ENCODE measurements at places on chromosomes 3 and 15.
A peak's percentile ranks its signal among the peaks of the same experiment; 100 is the strongest.

DNA sequence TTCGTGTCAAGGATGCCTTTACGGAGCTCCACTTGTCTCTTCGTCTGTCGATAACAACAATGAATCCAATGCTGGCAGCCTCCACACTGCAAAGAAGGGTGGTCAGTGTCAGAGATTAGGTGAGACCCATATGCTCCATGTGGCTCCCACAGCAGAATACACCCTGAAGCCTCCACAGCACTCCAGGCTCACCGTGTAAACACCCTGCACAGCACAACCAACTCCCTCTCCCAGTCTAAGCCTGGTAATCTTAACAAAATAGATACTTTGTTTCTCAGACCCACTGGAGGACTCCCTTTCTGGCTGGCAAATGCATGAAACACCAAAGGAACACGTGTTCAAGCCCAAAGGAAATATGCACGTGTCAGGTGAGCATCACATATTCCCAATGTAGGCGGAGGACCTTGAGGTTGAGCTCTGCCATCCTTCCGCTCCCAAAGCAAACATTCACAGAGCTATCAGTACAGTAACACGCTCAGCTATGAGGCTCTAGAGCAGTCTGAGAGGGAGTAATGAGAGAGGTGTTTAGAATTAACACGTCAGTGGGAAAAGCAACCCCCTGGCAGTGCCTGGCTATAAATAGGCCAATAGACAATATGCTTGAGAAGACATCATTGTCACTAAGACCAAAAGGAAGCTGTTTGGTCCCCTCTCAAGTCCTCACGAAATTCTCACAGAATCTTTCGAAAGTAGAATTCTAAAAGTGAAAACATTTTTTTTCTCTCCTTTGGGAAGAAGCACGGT lies 86.7 kb downstream of the MCF2L2 start:
- DNase-seq, result no peak

DNA sequence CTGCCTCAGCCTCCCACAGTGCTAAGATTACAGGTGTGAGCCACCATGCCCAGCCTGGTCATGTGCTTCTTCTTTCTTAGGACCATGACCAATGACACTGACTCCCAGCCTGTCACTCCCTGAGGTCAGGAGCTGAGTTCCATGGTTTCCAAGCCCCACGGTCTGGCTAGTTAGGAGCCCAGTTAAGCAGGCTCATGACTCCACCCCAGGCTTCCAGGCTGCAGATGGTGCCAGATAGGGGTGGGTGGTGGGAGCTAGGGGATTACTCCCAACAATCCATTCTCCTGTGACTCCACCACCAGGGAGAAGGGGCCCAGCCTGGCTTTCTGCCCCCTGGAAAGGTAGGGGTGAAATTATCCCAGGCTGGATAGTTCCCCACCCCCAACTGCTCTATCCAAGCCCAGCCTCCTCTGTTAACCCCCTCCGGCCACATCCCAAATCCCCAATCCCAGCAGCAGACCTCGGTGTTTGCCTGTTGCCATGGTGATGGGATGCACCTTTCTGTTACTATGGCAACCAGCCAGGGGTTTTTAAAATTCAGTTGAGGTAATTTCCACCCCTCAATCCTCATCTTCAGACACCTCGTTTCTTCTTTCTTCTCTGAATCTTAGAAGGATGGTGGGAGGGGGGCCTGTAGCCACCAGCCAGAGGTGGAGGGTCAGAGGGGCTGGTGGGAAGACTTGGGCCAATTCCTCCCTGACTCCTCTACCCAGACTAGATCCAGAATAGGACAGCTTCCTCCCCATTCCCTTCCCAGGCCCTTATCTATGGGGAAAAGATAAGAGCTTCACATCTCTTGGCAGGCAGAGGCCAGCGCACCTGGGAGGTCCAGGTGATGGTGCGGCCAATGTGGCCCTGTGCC lies 22.5 kb upstream of the SEMA3F start:
- DNase-seq, result no peak

DNA sequence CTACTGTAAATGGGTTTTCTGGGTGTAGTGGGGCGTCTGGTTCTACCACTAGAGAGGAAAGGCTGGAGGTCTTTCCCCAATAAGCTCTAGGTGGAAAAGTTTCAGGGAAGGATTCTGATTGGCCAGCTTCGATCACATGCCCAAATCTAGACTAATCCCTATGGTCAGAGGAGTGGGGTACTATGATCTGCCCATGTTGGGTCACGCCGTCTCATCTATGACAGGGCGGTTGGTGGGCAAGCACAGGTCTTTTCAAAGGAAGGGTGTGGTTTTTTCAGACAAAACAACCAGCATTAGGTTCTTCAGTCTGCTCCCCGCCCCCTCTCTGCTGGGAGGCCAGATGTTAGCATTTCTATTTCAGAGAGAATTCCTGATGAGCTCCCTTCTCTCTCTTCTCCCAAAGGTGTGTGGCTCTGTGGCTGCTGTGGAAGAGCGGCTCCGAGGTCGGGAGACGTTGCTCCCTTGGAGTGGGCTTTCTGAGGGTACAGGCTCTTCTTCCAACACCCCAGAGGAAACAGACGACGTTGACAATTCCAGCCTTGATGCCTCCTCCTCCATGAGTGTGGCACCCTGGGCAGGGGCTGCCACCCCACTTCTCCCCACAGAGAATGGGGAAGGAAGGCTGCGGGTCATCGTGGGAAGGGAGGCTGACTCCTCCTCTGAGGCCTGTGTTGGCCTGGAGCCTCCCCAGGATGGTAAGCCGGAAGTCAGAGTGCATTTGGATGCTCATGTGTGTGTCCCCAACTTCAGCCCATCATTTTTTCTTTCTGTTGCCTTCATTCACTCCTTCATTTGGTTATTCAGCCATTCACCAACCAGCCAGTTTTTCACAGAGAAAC lies 9.7 kb upstream of the TATDN2 start:
- DNase-seq, result no peak

DNA sequence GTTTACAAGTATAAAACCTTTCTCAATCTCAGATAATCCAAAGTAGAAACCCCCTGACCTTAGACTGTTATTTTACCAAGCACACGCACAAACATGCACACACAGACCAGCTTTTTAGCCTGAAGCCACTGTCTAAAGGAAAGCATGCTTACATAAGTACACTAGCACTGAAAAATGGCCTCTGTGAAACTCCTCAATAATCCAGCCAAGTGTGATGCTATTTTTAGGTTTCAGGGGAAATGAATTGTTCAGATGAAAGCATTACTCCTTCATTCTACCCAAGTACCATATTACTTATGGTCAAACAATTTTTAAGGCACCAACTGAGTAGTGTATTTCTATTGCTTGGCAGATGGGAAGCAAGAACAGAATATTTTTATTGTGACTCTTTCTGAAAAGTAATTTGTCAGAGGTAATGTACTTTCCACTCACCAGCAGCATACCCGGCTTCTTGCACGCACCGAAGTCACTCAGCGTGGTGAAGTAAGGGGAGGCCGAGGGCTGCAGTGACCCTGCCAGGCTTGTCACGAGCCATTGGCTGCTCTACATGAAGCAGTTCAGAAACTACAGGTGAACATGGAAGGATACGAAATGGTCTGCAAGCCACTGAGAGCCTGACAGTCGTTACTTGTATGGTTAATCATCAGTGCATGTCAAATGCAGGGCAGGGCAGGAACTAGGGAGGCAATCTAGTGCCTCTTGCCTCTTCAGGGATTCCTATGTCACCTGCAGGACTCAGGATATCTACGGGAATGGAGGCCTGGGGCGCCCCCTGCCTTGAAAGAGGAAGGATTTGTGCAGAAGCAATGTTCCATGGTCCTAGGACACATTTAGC lies 106.7 kb downstream of the GABRB3 start:
- no peak for DNase-seq

GRCh38 chr3:81829937-81830336 lies 68.5 kb upstream of the GBE1 start:
- no peak for DNase-seq

GRCh38 chr15:56205061-56205876 lies 38.4 kb downstream of the RFX7 start:
- DNase-seq, result peak; percentile 44

- DNase-seq, result no peak
Observed at GRCh38 chr3:78642226-78643035, 1125.4 kb downstream of the ROBO1 start.

GRCh38 chr3:62659660-62660059 lies 215.6 kb downstream of the CADPS start:
- no peak for DNase-seq

DNA sequence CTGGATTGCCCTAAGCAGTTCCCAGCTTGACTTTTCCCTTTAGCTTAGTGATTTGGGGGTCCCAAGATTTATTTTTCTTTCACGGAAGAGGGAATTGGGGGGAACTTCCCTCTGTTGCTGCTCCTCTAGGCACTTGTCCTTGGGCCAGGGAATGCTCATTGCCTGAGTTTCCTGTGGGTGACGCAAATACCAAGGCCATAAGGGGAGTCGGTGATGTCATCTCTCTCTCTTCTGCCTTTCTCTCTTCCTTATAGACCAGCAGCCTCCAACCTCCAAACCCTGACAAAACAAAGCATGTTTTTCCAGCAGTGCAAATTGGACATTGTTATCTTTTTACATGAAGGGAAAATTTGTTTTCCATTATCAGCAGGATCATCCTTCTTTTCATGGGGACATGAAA lies 120.2 kb downstream of the ITPR1 start:
- no peak for DNase-seq

GRCh38 chr15:59353994-59354416 lies 18.7 kb downstream of the MYO1E start:
- DNase-seq, result no peak

- DNase-seq, result no peak
Observed at GRCh38 chr3:123571264-123571972, 13.4 kb downstream of the HACD2 start.

- no peak for DNase-seq
Observed at GRCh38 chr3:63458405-63458804, 180.3 kb downstream of the SYNPR start.

- DNase-seq, result no peak
Observed at GRCh38 chr3:5112043-5112442, 10.0 kb upstream of the ARL8B start.

DNA sequence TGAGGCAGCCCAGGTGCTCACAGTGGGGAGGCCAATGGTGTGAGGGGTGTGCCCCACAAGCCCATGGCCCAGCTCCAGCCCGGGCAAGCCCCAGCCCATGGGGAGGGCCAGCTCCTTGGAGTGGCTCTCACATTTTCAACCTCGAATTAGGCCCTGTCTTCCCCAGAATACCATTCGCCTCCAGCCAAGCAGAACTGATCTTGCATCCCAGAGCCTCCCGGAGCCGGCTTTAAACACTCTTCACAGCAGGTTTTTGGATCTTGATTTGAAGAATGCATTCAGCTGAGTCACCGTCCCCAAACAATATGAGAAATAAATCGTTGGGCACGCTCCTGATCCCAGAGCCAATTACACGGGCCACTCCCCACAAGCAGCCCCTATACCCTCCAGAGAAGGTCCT lies 23.7 kb downstream of the TPRA1 start:
- no peak for DNase-seq

- DNase-seq, result no peak
Observed at GRCh38 chr3:103499967-103500366, 1065.2 kb downstream of the ZPLD1 start.

DNA sequence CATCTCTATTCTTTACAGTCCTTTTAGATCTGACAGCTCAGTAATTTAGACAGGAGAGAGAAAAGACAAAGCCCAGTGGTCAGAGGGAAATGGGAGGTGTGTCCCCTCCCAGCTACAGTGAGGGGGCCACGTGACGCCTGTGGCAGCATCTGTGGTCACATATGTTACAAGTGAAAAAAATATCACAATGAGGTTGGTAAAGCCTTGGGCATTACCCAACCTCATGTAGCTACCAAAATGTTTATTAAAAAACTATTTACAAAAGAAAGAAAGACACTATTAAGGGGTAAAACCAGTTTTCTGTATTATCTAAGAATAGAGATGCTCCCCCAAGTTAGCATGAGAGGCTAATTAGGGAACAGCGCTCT lies 42.9 kb upstream of the PLCL2 start:
- DNase-seq, result no peak

- DNase-seq, result no peak
Observed at GRCh38 chr15:80497221-80497620, 93.0 kb downstream of the ARNT2 start.

DNA sequence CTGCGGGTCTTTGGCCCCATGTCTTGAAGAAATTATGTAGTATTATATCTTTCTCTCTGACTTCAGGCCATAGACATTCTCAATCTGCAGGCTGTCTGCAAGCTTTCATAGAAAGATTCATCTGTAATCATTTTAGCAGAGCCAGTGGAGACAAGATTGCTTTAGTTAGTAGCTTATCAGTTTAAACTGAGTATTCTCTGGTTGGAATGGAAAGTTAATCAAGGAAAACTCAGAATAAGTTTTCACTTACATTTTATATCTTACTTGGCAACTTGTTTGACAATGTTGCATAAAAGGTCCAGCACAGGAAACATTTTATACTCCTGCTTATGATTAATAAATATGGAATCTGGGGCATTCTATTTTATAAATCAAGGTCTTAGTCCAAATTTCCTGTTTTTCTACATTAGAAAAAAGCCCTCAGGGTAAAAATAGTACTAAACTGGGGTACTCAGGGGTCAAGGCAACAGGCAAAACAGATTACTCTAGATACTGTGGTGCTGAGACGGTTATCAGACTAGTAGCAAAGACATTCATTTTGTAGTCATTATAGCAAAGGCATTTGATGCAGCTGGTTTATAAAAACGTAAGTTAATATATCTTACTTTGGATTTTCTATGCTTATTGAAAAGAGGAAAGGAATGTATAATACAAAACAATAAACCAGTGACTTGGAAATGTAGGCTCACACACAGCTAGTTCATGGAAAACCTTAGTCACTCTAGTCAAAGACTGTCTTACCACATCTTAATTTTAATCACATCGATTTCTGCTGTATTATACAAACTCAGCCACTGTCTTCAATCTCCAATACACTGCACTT lies 45.2 kb upstream of the FILIP1L start:
- peak; percentile 30 for DNase-seq

GRCh38 chr3:32280262-32280910 lies 41.9 kb downstream of the CMTM8 start:
- DNase-seq, result no peak

- DNase-seq, result no peak
Observed at GRCh38 chr15:80183886-80184285, 31.1 kb downstream of the FAH start.

DNA sequence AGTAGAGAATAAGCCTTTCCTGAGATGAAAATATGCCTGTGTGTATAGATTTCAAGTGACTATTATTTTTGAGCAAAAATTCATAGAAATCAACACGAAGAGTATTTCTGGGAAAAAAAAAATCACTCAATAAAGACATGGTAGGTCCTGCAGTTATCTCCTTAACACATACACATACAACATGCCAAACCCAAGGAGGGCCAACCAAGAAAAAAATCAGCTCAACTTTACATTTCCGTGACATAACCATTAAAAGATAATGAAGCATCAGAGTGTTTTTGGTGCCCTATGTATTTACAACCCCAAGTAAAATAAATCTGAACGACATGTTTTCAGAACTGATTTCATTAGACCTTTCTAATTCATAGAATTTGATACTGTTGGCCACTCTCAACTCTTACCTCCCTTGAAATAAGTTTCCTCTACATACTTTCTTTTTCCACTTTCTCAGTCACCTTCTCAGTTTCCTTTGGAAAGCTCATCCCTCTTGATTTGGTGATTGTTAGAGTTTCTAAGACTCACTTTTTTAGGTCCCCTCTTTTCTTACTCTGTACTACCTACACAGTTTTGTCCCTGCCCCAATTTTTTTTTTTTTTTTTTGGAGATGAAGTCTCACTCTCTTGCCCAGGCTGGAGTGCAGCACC lies 162.3 kb downstream of the TBL1XR1 start:
- no peak for DNase-seq

- DNase-seq, result no peak
Observed at GRCh38 chr3:193797566-193797965, 204.6 kb downstream of the OPA1 start.

Measured in foreskin keratinocyte (primary cell).